ENCODE measurements at places on chromosomes 5 and 9. TPM values are rescaled to one million over a fixed set of nuclear protein-coding genes. Genes with fewer than 3 reads are reported as not detected.

ZBTB5 gene
- total RNA-seq, result 8.3 TPM

UNC5A gene
- not detected for total RNA-seq

IFNA2 gene
- total RNA-seq, result not detected

ENTREP1 gene
- 0.07 TPM for total RNA-seq

ADRB2 gene
- total RNA-seq, result 0.52 TPM

ARL14EPL gene
- not detected for total RNA-seq

C7 gene
- total RNA-seq, result not detected

SEC61B gene
- total RNA-seq, result 166 TPM

TAF11L10 gene
- total RNA-seq, result not detected

GADD45G gene
- total RNA-seq, result 5.1 TPM

SUSD3 gene
- 67.0 TPM for total RNA-seq

SPINK13 gene
- total RNA-seq, result not detected

TMC1 gene
- not detected for total RNA-seq

PCDHGB4 gene
- 0.07 TPM for total RNA-seq
